Suppressor macrophage (primary cell): ENCODE measurements at places on chromosomes 1 and 21.

- no peak for DNase-seq
These were observed 10.5 kb downstream of the SERINC2 start for GRCh38 chr1:31423418-31423947.

- DNase-seq, result no peak
These were observed 97.7 kb upstream of the SLC25A33 start for GRCh38 chr1:9441451-9442133.

DNA sequence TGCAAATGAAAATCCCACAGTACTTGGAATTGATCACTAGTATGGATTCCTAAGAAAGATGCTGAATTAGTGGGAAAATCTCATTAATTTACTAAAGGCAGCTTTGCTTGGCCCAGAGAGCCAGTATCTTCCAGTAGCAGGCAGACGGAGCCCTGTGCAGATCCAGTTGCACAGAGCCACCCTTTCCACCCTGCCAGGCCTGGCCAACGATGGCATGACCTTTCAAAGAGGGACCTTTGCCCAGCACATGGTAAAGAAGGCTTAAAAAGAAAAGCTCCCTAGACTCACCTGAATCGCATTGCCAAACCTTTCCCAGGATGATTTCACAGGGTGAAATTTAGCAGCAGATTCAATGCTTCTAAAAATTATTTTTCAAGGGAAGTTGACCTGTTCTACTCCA is 170.5 kb upstream of the CAMK1G start:
- no peak for DNase-seq

GRCh38 chr1:64822621-64823020 is 77.7 kb downstream of the RAVER2 start:
- no peak for DNase-seq

- DNase-seq, result peak; percentile 55
These were observed 1.1 kb downstream of the HUNK start for GRCh38 chr21:31873696-31874599.

DNA sequence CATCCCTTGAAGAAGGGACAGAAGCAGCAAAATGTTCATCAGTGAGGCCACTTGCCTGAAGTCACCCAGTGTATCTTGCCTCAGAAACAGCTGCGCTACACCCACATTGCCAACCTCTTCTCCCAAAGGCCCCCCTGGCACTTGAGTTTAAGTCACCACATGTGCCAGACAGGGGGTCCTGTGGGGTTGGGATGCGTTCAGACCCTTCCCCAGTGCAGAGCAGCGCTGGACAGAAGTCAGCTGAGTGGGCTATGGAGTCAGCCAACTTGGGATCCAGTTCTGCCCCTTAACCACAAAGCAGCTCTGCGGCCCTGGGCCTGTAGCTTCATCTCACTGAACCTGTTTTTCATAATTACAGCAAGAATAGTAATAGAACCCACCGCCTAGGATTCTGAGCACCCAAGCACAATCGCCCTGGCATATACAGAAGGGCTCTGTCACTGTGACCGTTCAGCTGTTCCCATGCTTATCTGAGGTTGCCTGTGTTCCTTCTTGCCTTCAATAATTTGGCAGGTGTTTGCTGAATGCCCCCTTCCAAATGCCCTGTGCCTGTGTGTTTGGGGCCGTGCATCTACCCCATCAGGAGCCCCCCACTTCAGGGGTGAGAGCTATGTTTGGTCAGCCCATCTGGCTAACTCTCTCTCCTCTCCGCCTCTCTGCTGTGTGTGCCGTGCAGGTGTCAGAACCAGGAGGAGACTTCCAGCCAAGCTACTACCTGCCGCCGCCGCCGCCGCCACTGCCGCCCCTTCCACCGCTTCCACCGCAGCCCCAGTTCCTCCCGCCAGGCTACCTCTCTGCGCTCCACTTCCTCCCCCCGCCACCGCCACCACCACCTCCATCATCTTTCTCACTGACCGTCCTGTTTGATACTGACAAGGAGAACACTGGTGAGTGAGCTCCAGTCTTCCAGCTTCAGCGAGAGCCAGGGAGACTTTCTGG is 5.0 kb downstream of the DMRTB1 start:
- DNase-seq, result no peak
